Femur (tissue), 1 donor: ENCODE measurements at places on chromosomes 16 and 17.

DNA sequence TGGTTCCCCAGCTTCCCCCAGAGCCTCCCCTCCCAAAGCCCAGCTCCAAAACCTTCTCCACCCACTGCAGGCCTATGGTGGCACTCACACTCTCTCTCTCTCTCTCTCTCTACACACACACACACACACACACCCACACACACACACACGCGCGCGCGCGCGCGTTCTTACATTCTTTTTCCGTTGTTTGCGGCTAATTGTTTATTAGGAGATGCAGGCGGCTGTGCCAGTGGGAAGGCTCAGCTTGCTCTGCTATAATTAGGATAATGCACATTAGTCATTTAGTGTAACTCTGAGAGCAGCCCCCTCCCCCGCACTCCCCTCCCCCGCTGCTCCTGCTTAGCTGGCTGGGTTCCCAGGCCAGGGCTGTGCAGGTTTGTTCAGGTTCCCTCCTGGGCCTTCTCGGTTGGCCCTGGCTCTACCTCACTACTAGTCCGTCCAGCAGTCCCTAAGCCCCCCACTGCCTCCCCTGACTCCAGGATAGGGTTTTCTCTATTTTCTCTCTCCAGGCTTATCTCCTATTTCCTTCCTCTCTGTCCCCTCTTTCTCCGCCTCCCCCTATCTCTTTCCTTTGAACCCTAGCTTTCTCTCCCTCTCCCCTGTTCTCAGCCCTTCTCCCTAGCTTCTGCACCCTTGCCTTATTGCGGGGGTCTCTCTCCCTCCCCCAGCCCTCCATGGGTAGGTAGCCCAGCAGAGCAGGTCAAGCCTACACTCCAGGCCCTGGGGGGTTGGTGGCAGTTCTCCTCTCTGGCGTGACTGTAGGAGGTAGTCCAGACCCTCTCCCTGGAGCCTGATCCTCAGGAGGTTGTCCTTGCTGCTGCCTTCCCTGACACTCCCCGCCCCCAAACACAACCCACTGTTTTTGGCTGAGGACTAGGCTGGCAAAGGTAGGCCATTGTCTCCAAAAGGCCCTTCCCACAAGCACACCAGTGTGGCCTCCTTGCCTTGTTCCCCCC, 34.0 kb downstream of the TMEM132E start:
- no peak for DNase-seq

DNA sequence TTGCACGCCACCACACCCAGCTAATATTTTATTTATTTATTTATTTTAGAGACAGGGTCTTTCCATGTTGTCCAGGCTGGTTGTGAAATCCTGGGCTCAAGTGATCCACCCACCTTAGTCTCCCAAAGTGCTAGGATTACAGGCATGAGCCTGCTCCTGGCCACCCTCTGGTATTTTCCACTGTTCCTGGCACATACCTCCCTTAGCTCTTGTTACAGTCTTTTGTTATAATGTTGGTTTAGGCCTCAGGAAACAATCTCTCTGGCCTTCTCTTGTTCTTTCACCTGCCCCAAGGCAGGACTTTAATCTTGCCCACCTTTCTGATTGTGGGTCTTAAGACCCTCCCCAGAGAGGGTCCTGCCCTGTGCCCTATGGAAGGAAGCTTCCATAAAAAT, 3.6 kb upstream of the CYTH1 start:
- DNase-seq: no peak

DNA sequence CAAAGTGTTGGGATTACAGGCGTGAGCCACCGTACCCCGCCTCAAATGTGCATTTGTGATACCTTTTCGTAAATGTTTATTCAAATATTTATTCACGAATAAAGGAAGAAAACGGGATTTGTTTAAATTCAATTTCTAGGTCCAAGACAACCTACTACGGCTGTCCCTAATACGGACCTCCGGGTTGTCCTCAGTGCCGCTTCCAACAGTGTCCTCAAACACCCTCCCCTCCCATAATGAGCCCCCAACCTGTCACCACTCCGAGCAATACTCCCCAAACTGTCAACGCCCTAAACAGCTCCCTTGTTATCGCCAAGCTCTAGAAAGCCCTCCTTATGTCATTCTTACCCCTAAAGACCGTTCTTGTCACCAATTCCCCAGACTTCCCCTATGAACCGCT, 539 bp upstream of the GABARAPL2 start:
- DNase-seq: no peak

DNA sequence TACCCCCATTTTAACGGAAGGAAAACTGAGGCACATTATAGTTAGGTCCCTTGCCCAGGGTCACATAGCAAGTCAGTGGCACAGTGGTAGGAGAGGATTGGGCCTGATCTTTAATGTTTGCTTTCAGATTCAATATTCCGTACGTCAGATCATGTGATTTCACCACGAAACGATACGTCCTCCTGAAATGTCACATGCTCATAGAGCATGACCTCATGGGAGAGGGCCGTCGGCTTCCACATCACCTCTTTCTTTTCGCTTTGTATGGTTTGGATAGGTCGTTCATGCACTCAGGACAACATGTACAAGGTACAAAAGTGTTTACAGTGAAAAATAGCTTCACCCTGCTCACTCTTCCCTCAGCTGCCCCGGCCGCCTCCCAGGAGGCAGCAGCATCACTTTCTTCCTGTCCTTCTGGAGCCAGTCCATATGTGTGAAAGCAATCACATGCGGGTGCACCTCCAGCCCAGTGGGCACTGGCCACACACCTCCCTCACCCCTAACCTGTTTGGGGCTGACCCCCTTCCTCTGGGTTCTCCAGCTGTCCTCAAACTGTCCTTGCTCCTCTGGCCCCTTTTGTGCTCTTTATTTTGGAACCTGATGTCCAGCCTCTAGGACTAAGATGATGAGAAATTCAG, 199.9 kb downstream of the FOXL1 start:
- no peak for DNase-seq
